ENCODE measurements at places on chromosomes 5 and 9. TPM values are rescaled to one million over a fixed set of nuclear protein-coding genes. Genes with fewer than 3 reads are reported as not detected.

GMCL2 gene
- total RNA-seq, result not detected

GRXCR2 gene
- total RNA-seq, result not detected

GABRA6 gene
- 0.66 TPM for total RNA-seq

ADGRD2 gene
- not detected for total RNA-seq

RETREG1 gene
- 0.27 TPM for total RNA-seq

AK8 gene
- total RNA-seq, result 0.13 TPM

LSM11 gene
- 10.5 TPM for total RNA-seq

MEF2C gene
- total RNA-seq, result 63.5 TPM

SHC3 gene
- total RNA-seq, result 1.7 TPM

TMEFF1 gene
- total RNA-seq, result 6.2 TPM

RGMB gene
- total RNA-seq, result 46.4 TPM

C5orf34 gene
- total RNA-seq, result 10.6 TPM

STPG3 gene
- total RNA-seq, result not detected

PAX5 gene
- not detected for total RNA-seq

SPINK6 gene
- not detected for total RNA-seq

TAS2R1 gene
- not detected for total RNA-seq

PCDHB10 gene
- total RNA-seq, result 0.22 TPM

IL9 gene
- not detected for total RNA-seq

Measured in thoracic aorta endothelial cell (primary cell).